Activated CD8-positive, alpha-beta T cell treated with anti-CD3 and anti-CD28 coated beads for 36 hours (primary cell): ENCODE measurements at places on chromosomes 3 and 15. TPM values are rescaled to one million over a fixed set of nuclear protein-coding genes. Genes with fewer than 3 reads are reported as not detected.

- no peak overlapping the region for H3K27ac ChIP-seq
- H3K4me3 ChIP-seq = no peak overlapping the region
- no peaks in the 10 kb centered on the region for H3K4me1 ChIP-seq
- H3K36me3 ChIP-seq = no peaks in the 10 kb centered on the region
- DNase-seq = no peak
Observed at GRCh38 chr3:116280130-116280740, 165.1 kb downstream of the LSAMP start.

DNA sequence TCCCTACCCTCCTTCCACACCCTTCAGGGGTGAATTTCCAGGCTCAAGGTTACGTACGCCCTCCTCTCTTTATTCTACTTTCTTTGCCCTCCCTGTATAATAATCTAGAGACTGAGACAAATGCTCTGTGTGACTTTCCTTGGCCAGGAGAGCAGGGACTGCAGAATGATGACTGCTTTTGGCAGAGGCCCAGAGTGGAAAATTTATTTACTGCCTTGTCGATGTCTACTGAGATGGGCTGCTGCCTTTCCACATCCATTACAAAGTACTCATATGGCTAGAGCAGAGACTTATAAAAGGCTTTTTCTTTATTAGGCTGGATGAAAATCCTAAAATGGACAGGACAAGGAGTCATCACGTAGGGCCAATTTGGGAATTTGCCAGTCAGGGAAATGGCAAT lies 576.2 kb downstream of the TUSC7 start:
- no peak for DNase-seq
- H3K27ac ChIP-seq = no peak overlapping the region
- H3K4me3 ChIP-seq = no peak overlapping the region
- H3K4me1 ChIP-seq = no peaks in the 10 kb centered on the region
- no peaks in the 10 kb centered on the region for H3K27me3 ChIP-seq
- no peaks in the 10 kb centered on the region for H3K36me3 ChIP-seq

FBXW12 gene
- not detected for total RNA-seq

GRCh38 chr15:30974112-30974511 lies 17.3 kb downstream of the MTMR10 start:
- peaks cover 38% of the 10 kb centered on the region for H3K4me1 ChIP-seq
- H3K27me3 ChIP-seq = no peaks in the 10 kb centered on the region
- DNase-seq = no peak
- H3K36me3 ChIP-seq = peaks cover 30% of the 10 kb centered on the region
- no peak overlapping the region for H3K27ac ChIP-seq
- no peak overlapping the region for H3K4me3 ChIP-seq

DNA sequence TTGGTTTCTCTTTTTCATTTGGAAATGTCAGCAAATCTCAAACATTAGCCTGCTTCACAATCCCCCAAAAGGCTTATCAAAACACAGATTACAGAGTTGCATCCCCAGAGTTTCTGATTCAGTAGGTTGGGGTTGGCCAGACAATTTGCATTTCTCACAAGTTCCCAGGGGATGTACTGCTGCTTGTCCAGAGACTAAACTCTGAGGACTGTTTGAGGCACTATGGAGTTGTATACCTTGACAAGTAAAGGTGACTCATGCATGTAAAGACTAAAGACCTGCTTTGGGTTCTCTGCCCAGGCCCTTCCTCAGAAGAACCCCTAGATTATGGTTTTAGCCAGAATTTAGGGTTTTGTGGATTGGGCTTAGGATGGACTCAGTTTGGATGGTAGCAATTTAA lies 151.1 kb upstream of the ARHGEF26 start:
- no peaks in the 10 kb centered on the region for H3K4me1 ChIP-seq
- no peak overlapping the region for H3K4me3 ChIP-seq
- no peak for DNase-seq
- H3K27me3 ChIP-seq = peaks cover 7% of the 10 kb centered on the region
- H3K27ac ChIP-seq = no peak overlapping the region
- no peaks in the 10 kb centered on the region for H3K36me3 ChIP-seq

- no peaks in the 10 kb centered on the region for H3K27me3 ChIP-seq
- H3K4me1 ChIP-seq = peaks cover 52% of the 10 kb centered on the region
- DNase-seq = no peak
- peak overlapping the region; percentile 91 for H3K27ac ChIP-seq
- peaks cover 48% of the 10 kb centered on the region for H3K36me3 ChIP-seq
Observed at GRCh38 chr15:66388043-66388363, 1.3 kb downstream of the MAP2K1 start.

DNA sequence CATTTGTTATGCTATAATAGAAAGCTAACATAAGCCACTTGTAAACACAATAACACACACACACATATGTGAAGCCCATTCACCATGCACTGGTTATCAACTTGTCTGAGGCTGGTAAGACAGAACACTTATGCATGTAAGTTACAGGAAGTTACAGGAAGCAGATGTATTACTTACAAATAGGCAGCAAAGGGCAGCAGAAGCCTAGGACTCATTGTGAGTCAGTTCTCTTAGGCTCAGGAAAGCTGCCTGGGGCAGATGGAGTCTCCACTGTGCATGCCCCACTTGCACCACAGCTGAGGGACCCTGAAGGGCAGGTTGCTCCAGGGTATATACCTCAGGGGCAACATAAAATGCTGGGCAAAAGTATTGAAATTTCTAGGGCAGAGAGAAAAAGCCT lies 748.8 kb upstream of the CCDC54 start:
- no peak for DNase-seq
- no peak overlapping the region for H3K27ac ChIP-seq
- no peaks in the 10 kb centered on the region for H3K4me1 ChIP-seq
- H3K27me3 ChIP-seq = peaks cover 8% of the 10 kb centered on the region
- peaks cover 4% of the 10 kb centered on the region for H3K36me3 ChIP-seq

CPA3 gene
- total RNA-seq = not detected

HESX1 gene
- total RNA-seq = 0.43 TPM

DNA sequence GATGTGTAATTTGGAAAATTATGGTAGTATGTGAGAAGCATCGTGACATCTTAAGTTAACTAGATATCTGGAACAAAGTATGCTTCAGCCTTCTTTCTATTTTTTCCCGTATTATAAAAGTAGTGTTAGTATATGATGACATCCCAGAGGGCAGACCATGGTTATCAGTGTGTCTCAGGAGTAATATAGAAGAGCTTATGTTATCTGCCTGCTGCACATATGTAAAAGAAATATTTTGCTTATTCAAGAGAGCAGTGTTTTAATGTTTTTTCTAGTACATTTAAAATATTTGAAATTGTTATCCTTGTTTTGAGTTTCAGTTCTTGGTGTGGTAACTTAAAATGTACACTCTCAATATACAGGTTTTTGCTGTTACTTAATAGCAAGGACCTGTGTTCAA lies 24.1 kb downstream of the PLCL2 start:
- H3K36me3 ChIP-seq = peaks cover 15% of the 10 kb centered on the region
- no peaks in the 10 kb centered on the region for H3K27me3 ChIP-seq
- DNase-seq = no peak
- peaks cover 72% of the 10 kb centered on the region for H3K4me1 ChIP-seq
- H3K4me3 ChIP-seq = no peak overlapping the region

ZNF662 gene
- 2.1 TPM for total RNA-seq

DNA sequence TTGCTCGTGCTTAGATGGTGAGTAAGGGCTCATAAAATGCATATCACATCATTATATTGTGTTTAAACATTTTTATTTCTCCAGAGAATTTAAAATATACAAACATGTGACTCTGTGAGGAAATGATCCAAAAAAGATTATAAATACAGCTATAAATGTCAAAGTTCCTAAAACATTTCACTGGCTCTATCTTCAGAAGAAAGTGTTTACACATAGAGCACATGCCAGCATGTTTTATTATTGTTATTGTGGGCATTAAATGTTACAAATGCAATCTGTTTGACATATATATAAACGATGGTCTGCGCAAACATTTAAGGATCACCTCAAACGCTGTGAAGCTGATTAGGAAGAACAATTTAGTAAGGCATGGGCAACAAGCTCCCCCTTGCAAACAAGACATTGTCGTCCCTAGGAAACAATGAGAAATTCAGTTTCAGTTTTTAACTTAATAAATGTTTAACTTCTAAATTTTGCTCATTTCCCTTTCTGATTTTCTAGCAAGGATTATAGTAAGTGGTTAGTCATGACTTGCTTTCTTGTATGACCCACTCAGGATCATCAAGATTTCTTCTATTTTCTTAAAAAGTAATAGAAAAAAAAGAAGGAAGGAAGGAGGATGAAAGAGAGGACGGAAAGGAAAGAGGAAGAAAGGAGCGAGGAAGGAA lies 207.5 kb downstream of the SATB1 start:
- no peak for DNase-seq
- H3K27ac ChIP-seq = no peak overlapping the region
- no peaks in the 10 kb centered on the region for H3K36me3 ChIP-seq
- peaks cover 6% of the 10 kb centered on the region for H3K4me1 ChIP-seq
- no peak overlapping the region for H3K4me3 ChIP-seq

DNA sequence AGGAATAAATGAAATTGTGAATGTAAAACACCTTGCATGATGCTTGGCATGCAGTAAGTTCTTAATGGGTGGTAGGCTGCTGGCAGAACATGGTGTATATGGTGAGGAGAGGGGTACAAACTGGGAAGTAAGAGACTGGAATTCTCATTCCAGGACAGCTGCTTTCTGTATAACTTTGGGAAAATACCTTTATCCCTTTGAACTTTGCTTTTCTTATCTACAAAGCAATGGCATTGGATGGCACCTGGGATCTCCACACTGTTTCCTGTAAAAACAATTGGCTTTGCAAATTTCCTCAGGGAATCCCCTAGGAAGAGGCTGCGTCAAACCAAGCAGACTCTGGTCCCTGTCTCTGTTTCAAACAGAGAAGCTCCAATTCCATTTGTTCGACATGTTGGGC lies 100.7 kb upstream of the SLC4A7 start:
- H3K4me1 ChIP-seq = peaks cover 2% of the 10 kb centered on the region
- no peak overlapping the region for H3K27ac ChIP-seq
- H3K4me3 ChIP-seq = no peak overlapping the region
- no peak for DNase-seq
